ENCODE measurements at places on chromosomes 3 and 15.

GRCh38 chr15:81025721-81026370, 25.1 kb downstream of the TLNRD1 start:
- no peak for DNase-seq

DNA sequence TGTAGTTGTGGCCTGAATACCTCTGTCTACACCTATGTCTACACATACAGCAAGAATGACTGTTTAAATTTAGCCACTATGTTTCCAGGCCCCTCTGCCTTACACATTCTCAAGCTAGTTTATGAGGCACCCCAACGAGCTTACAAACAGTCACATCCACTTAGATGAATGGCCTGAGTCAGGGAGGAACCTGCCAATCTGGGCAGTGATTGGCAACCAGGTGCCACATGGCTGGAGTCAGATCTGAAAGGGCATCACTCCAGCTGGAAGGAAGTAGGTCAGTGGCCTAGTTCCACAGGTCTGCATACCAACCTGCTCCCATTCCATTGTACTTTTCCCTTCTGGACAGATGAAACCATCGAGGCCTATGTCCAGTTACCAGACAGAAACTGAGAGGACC, 136.3 kb downstream of the FOXP1 start:
- no peak for DNase-seq

DNA sequence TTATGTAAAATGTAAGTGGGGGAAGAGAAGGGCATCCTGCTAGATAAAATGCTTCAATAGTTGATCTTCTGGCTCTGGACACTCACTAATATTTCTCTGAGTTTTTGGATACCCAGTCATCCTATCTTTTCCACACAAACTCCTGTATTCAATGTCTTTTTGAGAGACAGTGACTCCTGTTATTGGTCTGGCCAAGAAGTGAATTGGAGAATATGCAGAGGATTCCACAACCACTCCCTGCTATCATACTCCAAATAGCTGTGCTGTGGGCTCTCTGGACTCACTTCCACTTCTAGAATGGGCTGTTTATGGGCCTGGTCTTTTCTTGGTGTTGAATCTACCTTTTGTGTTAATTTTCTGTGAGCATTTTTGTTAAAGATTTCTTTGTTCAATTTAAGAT, 376.8 kb downstream of the NLGN1 start:
- DNase-seq: no peak

DNA sequence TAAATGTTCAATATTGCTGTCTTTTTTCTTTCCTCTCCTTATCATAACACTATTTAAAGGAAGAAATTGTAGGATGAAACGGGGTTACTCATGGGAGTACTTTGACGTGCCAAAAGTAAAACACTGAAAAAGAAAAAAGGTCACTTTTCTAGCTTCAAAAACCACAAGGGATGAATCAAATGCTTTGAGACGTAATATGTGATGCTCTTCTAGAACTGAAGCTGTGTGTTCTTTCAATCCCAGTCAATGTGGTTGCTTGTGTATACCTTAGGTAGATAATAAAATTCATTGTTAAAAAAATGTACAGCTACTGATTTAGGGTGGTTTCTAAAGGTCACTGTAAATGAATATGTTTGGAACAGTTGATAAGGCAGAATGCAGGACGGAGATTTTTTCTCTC, 538.8 kb upstream of the ZNF717 start:
- no peak for DNase-seq

GRCh38 chr15:60945196-60945595, 283.9 kb downstream of the RORA start:
- DNase-seq: no peak

DNA sequence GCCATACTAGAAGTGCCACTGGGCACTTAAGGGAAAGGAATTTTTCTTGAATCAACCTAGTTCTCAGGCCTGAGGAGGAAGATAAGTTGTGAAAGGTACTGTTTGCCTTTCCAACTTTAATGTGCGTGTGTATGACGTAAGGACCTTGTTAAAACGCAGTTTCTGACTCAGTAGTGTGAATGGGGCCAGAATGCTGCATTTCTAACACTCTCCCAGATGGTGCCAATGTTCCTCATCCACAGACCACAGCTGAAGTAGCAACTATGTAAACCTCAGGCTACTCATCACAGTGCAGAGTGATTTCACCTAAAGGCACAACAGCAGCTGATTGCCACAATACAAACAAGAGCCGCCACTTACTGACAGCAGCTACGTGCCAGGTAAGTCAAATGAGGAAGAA, 103.6 kb downstream of the OTOL1 start:
- no peak for DNase-seq

- no peak for DNase-seq
Measured at GRCh38 chr3:46414739-46415138, 7.7 kb downstream of the CCRL2 start.

DNA sequence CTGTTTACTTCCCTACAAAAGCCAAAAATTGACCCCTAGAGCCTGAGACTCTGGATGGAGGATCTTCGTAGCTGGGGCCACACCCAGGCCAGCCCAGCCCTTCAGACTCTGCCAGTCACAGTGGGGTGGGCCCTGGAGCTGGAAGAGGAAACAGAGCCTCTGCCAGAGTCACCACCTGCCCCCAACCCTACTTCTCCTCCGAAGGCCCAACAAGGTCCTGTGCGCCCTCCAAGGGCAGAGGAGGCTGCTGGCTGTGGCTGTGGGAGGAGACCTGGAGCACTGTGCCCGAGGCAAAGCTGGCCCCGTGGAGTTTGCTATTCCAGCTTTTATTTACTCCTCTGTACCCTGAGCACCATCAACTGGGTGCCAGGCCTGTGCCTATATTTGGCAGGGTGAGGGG, 19.0 kb downstream of the CISH start:
- DNase-seq: no peak

DNA sequence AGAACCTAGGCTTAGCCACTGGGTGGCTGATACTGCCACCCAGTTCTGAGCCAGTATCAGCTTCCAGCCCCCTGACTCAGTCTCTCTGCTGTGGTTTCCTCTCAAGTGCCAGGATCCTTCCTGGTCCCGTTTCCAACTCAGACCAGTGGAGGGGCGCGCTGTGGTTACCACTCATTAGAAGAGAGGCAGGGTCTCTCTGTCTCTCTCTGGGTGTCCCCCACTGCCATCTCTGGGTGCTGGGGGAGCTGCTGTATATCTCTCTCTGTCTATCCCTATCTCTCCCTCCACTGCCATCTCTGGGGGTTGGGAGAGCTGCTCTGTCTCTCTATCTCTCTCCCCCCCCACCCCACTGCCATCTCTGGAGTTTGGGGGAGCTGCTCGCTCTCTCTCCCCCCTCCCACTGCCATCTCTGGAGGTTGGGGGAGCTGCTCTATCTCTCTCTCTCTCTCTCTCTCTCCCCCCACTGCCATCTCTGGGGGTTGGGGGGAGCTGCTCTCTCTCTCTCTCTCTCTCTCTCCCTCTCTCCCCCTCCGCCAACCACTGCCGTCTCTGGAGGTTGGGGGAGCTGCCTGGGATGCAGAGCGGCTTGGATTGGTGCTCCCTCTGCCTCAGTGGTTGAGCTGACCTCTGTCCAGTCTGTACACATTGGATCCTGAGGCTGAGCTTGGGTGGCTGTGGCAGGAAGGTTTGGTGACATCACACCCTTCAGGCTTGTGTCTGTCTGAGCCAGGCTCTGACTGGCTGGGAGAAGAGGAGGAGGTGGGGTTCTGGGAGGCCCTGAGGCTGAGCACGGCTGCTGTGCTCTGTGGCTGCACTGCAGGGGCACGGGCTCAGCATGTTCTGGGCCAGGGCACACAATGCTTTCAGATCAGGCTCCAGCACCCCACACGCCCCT, 98.9 kb downstream of the APBA2 start:
- DNase-seq: no peak

- DNase-seq: no peak
Measured at GRCh38 chr15:100218434-100218833, 123.3 kb downstream of the ADAMTS17 start.

DNA sequence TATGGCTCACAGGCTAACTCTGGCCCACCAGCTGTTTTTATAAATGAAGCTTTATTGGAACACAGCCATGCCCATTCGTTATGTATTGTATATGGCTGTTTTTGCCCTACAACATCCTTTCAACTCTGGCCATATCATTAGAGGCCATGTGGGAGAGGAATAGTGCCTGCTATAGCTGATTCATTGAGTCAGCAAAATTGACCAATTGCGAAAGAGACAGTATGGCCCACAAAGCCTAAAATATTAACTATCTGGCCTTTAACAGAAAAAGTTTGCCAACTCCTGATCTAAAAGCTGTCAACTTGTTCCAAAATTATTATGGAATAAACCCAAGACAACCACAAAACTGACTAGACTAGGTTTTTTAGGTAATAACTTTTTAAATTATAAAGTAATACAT, 1.4 kb downstream of the NR1I2 start:
- no peak for DNase-seq

GRCh38 chr15:71301958-71302621, 186.8 kb downstream of the THSD4 start:
- DNase-seq: no peak

- no peak for DNase-seq
Measured at GRCh38 chr15:64229129-64229724, 66.4 kb upstream of the PPIB start.

- no peak for DNase-seq
Measured at GRCh38 chr3:37162501-37163245, 11.7 kb downstream of the LRRFIP2 start.

GRCh38 chr15:88574655-88575054, 28.2 kb upstream of the DET1 start:
- DNase-seq: no peak

Data from RPMI8226 (cell line).